Upper lobe of left lung (tissue), 6 donors: ENCODE measurements at places on chromosomes 6 and 20.
A peak's percentile ranks its signal among the peaks of the same experiment; 100 is the strongest.

GRCh38 chr6:148817689-148818088, 70.9 kb downstream of the UST start:
- DNase-seq, result no peak

DNA sequence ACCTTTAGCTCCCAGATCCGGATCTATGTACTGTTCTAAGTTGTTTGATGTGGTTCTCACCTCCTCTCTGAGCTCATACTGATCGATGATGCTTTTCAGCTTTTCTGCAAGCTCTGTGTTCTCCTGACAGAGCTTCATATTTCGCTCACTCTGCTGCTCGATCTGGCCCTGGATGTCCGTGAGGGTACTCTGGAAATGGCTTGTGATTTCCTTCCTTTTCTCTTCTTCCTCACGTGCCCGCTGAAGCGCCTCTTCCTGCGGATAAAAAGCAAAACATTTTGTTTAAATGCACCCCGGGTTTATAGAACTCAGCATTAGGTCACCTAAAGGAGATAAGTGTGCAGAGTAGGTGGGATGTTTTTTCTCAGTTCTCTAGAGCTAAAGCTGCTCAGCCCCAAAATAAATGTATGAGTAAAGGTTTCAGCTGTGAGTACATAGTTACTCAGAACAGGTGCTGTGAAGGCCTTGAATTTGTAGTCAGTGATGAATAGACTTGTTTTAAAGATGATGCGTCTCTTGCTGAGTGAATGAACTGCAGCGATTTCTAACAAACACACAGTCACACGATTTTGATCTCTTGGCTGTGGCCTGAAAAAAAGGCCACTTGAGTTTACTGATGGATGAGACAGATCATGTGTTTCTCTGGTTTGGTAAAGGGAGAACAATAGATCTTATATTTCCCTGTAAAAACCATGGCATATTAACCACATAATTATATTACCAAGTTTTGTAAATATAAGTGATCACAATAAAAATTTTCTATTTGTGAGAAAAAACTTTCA, 29.1 kb downstream of the TXLNB start:
- no peak for DNase-seq

- no peak for DNase-seq
Observed at GRCh38 chr20:51597389-51598231, 55.1 kb upstream of the NFATC2 start.

- no peak for DNase-seq
Observed at GRCh38 chr6:46610862-46611553, 41.6 kb downstream of the CYP39A1 start.

DNA sequence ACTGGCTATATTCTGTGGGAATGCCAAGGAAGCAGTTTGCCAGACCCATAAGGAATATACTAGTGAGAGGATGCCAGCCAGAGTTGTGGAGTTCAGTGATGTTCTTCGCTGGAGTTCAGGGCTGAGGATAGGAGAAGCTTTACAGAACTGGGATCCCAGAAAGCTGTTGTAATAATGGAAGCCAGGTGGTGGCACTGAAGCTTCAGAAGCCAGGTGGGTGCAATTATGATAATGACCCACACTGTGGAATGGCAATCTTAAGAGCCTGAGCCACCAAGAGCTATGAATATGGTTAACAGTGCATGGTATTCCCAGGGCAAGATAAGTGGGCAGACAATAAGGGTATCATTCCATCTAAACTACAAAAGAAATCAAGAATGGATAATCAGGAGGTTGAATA, 25.1 kb upstream of the ENPP1 start:
- DNase-seq, result no peak

DNA sequence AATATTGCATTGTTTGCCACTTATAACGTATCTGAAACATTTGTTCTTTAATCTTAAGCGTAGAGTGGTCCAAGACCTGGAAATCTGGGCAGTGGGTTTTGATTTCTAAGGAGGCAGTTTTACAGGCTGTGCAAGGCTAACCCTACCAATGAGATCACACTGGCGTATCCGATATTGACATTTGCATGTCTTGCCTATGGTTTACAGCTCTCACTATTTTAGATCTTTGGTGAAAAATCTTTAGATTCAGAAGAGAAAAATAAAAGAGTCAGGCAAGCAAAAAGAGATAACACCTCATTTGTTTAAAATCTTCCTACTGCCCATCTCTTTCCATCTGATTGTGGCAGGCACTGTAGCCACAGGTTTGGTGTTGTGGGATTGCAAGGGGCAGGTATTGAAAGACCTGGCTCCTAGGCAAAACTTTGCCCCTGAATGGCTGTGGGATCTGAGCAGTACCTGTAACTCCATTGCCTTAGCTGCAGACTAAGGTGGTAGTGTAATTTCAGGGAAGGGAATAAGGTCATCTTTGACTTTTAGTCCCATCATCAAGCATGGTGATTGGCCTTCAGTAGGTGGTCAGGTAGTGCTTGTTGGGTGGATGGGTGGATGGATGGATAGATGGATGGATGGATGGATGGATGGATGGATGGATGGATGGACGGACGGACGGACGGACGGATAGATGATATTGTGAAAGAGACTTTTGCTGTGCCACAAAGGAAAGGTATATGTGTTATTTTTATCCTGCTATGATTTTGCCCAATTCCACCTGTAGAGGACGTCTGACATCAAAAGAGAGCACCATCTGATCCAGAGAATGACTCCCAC, 1.9 kb downstream of the TNFAIP3 start:
- DNase-seq, result no peak

DNA sequence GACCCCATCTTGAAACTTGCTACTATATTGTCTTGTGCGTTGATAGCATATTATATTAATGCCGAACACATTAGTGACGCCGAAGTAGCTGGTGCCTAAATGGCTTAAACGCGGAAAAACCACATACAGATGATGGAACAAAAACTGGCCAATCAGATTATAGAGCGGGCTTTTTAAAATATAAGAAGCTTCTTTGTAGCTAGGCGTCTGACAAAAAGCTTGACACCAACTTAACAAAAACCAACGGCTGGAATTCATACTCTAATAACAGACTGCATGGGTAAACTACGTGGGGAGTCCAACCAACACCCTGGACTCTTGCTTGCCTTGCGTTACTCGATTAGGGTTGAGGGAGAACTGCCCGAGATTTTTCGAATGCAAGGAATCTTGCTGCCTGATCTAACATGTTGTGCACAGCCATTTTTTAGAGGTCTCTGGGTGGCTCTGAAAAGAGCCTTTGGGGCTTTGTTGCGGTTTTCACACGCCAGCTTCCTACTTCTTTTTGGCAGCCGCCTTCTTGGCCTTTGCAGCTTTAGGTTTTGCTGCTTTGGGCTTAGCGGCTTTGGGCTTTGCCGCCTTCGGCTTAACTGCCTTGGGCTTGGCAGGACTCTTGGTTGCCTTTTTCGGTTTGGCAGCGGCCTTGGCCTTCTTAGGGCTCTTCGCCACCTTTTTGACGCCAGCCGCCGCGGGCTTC, 45.7 kb downstream of the OR2B2 start:
- peak; percentile 24 for DNase-seq

DNA sequence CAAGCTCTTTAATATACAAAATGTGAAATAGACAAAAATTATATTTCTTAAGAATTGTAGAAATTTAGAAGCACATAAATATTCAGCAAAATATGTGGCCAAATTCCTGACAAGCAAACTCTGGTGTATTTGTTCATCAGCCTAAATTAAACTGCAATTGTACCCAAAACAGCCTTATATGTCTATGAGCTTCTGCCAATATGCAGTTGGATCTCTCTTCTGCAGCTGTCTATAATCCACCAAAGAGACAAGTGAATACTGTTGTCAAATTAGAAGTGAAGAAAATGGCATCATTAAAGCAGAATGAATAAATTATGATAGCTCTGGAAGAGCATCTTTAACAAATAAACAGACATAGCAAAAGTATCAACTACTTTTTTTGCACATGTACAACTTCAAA, 755.7 kb downstream of the GRIK2 start:
- no peak for DNase-seq

DNA sequence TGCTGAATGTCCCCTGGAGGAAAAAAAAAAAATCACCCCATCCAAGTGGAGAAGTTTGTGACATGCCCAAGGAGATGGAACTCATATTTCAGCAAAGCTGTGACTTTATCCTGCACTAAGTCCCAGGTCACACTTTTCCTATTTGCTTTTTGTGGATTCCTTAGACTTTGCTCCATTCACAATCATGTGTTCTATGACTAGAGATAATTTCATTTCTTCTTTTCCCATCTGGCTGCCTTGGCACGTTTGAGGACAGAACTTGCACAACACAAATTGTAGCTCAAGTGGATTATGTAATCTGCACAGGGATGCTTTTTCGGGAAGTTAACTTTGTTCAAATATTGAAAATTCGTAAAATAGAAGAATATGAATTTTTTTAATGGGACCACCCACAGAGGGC, 100.7 kb upstream of the PTPN1 start:
- no peak for DNase-seq

GRCh38 chr6:43078691-43079090, 2.6 kb downstream of the PTK7 start:
- no peak for DNase-seq

GRCh38 chr6:30705620-30706019, 11.5 kb downstream of the MDC1 start:
- DNase-seq, result no peak

DNA sequence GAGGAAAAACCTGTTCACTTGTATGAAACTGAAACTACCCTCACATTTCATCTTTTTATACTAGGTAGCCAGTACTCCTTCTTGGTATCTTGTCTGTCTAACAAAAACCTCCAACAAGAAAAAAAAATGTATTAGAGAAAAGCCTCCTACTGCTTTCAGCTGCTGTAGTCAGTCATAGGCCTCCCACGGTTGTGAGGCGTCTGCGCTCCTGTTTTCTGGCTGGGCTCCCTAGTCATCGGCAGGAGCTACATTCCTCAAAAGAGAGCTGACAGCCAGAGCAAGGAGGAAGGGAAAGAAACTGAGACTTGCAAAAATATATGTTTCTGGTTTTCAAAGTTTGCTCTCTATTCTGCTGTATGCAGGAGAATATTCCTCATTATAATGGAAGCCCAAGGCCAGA, 517.0 kb downstream of the LMBRD1 start:
- DNase-seq, result no peak

- DNase-seq, result peak; percentile 84
Observed at GRCh38 chr6:98835149-98836024, 1.0 kb downstream of the POU3F2 start.

- DNase-seq, result no peak
Observed at GRCh38 chr20:1301031-1301529, 27.9 kb downstream of the SDCBP2 start.

DNA sequence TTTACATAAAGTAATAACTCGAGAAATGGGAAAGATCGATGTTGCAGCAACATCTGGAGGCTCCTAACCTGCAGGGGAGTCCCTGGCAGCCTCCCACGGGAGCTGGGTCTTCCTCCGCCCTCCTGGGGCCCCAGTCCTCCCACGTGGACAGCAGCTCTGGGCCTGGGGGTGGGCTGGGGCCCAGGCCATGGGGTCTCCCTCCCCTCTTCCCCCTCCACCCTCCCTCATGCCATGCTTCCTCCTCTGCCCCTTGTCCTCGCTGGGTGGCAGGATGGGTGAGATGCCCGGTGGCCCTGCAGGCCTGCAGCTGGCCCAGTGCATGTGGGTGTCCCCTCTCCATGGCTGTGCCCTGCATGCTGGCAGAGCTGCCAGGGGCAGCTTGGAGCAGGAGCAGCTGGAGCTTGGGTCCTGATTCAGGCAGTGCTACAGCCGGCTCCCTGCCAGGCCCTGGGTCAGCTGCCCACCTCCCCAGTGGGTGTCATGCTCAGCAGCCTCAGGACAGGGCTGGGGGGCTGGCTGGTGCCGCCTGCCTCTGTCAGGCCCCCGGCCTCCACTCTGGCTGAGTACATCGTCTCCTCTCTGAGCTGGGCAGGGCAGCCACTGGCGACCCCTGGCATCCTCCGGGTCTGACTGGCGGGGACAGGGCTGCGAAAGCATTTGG, 48.9 kb upstream of the BHLHE23 start:
- no peak for DNase-seq

DNA sequence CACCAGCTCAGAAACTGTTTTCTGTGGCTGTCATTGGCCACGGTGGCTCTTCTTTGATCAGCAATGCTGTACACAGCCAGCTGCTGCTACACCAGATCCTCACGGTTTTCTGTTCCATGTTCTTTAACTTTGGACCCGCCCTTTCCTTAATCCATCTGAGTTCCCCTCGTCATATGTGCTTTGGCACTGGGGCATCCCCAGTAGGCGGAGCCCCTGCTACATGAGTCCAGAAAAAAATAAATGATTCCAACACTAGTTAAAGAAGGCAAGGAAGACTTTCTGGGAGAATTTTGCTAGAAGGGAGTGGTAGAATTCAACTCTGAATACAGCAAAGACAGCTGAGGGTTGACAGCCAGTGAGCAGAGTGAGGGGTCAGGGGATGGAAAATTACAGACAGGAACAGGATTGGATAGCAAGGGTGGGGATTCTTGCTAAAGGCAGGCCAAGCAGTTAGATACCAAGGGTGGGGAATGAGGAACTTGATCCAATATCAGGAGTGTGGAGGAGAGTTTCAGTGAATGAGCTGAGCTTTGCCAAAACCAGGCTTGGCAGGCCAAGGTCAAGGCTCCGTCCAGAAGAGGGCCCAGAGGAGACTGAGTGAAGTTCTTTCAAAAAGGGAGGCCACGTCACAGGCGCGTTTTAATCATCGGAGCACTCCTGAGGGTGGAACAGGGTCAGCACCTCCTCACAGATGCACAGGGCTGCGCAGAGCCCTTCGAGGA, 391.8 kb downstream of the CDH4 start:
- no peak for DNase-seq

GRCh38 chr6:49855221-49855620, 11.1 kb downstream of the CRISP1 start:
- no peak for DNase-seq

- DNase-seq, result no peak
Observed at GRCh38 chr6:116398316-116399010, 27.7 kb downstream of the DSE start.

DNA sequence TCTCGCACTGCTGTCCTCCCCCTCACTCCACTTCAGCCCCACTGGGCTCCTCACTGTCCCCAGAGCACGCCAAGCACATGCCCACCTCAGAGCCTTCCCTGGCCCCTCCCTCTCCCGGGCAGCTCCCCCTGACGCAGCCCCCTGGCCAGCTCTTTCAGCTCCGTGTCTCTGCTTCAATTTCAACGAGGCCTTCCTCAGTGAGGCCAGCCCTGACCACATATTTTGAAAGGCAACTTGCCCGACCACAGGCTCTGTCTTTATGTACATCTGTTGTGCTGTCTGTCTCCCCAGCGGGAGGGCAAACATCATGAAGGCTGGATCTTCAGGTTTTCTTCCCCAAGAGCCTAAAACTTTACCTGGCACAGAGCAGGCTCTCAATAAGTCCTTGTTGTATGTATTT, 44.6 kb downstream of the JPH2 start:
- no peak for DNase-seq

- DNase-seq, result no peak
Observed at GRCh38 chr20:24618739-24619138, 149.3 kb downstream of the SYNDIG1 start.

DNA sequence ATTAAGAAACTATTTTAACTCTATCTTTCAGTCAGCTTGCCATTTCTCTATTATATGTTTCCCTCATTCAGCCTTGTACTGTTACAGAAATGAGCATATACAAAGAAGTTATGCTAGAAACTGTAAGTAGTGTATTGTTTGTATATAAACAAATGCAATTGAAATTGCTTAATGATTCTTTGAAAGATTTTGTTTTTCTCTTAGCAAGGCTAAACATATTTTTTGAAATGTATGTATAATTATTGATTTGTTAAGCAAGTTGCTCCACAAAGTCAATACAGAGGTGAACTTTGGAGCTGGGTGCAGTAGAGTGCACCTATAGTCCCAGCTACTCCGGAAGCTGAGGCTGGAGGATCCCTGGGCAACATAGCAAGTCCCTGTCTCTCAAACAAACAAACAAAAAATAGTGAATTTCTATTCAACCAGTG, 253.6 kb downstream of the RNGTT start:
- DNase-seq, result no peak

GRCh38 chr20:48724891-48725554, 102.8 kb downstream of the PREX1 start:
- no peak for DNase-seq
